Vein endothelial cell (primary cell): ENCODE measurements at places on chromosomes 11 and 22. TPM values are rescaled to one million over a fixed set of nuclear protein-coding genes. Genes with fewer than 3 reads are reported as not detected.

Gene IL18
- total RNA-seq, result 0.19 TPM in 1 of 2 replicates, not detected in the other

Gene PDE2A
- 93.7 and 104 TPM in 2 replicates for total RNA-seq

Gene NPAS4
- total RNA-seq, result not detected in 2 replicates

Gene OR52I2
- total RNA-seq, result not detected in 2 replicates

Gene MADD
- total RNA-seq, result 22.8 and 26.8 TPM in 2 replicates

Gene ASPHD2
- total RNA-seq, result 4.2 and 5.3 TPM in 2 replicates

Gene GSTT2B
- total RNA-seq, result 4.2 and 8.8 TPM in 2 replicates

Gene PIWIL4
- total RNA-seq, result 0.57 and 0.65 TPM in 2 replicates

Gene SYT13
- not detected in 2 replicates for total RNA-seq

Gene RIMBP3B
- total RNA-seq, result not detected in 2 replicates

Gene RAG2
- total RNA-seq, result not detected in 2 replicates

Gene KRTAP5-2
- not detected in 2 replicates for total RNA-seq

Gene PLAAT5
- total RNA-seq, result not detected in 2 replicates

Gene CDC42EP1
- 42.1 and 61.7 TPM in 2 replicates for total RNA-seq

Gene FOLH1
- 0.33 TPM in 1 of 2 replicates, not detected in the other for total RNA-seq

Gene FAT3
- 0.10 and 0.33 TPM in 2 replicates for total RNA-seq

Gene HPS5
- total RNA-seq, result 22.9 and 25.1 TPM in 2 replicates

Gene KIF18A
- 8.5 and 12.8 TPM in 2 replicates for total RNA-seq

Gene MDK
- 57.8 and 84.6 TPM in 2 replicates for total RNA-seq

Gene OR52H1
- 0.65 TPM in 1 of 2 replicates, not detected in the other for total RNA-seq

Gene OR52E8
- not detected in 2 replicates for total RNA-seq

Gene OR2AT4
- total RNA-seq, result not detected in 2 replicates

Gene DDTL
- 1.2 and 1.3 TPM in 2 replicates for total RNA-seq

Gene TUBA8
- total RNA-seq, result 3.9 and 5.7 TPM in 2 replicates

Gene ACAD8
- total RNA-seq, result 18.0 and 18.3 TPM in 2 replicates

Gene OR4D9
- not detected in 2 replicates for total RNA-seq

Gene SLC5A1
- not detected in 2 replicates for total RNA-seq

Gene ARHGAP8
- 0.33 and 0.38 TPM in 2 replicates for total RNA-seq

Gene P2RX6
- total RNA-seq, result under 0.01 TPM in 2 replicates

Gene DEFB131B
- total RNA-seq, result not detected in 2 replicates

Gene CARNS1
- total RNA-seq, result 0.19 and 0.33 TPM in 2 replicates

Gene SLC22A6
- not detected in 2 replicates for total RNA-seq

Gene SESN3
- total RNA-seq, result 46.4 and 68.6 TPM in 2 replicates

Gene TMEM123
- 175 and 247 TPM in 2 replicates for total RNA-seq

Gene FBLN1
- 0.29 and 0.65 TPM in 2 replicates for total RNA-seq

Gene WBP2NL
- 0.98 TPM in 1 of 2 replicates, not detected in the other for total RNA-seq

Gene LRRC32
- 35.5 and 44.1 TPM in 2 replicates for total RNA-seq

Gene SPI1
- total RNA-seq, result under 0.01 TPM in 1 of 2 replicates, not detected in the other

Gene HINFP
- total RNA-seq, result 24.4 and 24.5 TPM in 2 replicates
